ENCODE measurements at places on chromosomes 3 and 15. TPM values are rescaled to one million over a fixed set of nuclear protein-coding genes. Genes with fewer than 3 reads are reported as not detected.

The NSMCE3 gene
- 9.0 TPM for total RNA-seq

The MYLK gene
- 15.4 TPM for total RNA-seq

The SLC2A2 gene
- total RNA-seq = 0.03 TPM

The SEMA3B gene
- total RNA-seq = 13.4 TPM

The ALG1L2 gene
- total RNA-seq = not detected

The ITIH3 gene
- total RNA-seq = not detected

The DUOX1 gene
- not detected for total RNA-seq

The IMPDH2 gene
- 304 TPM for total RNA-seq

The CEP70 gene
- 2.9 TPM for total RNA-seq

The LRRC15 gene
- 0.07 TPM for total RNA-seq

The QRICH1 gene
- total RNA-seq = 69.4 TPM

The FGF7 gene
- total RNA-seq = 7.1 TPM

The STAC gene
- total RNA-seq = 5.6 TPM

The SCN11A gene
- total RNA-seq = not detected

The SMAD6 gene
- 34.3 TPM for total RNA-seq

The TLR9 gene
- total RNA-seq = not detected

The STIMATE gene
- 4.2 TPM for total RNA-seq

The TYRO3 gene
- total RNA-seq = 12.2 TPM

The TPRG1 gene
- 0.16 TPM for total RNA-seq

The SENP7 gene
- total RNA-seq = 2.8 TPM

The USP3 gene
- 36.6 TPM for total RNA-seq

The OR5H6 gene
- total RNA-seq = not detected

The AGTR1 gene
- total RNA-seq = not detected

The TBC1D23 gene
- total RNA-seq = 39.4 TPM

The FANCD2OS gene
- not detected for total RNA-seq

The WDR93 gene
- total RNA-seq = not detected

The CD80 gene
- not detected for total RNA-seq

The DNAJA4 gene
- total RNA-seq = not detected

The BCL2A1 gene
- total RNA-seq = not detected

The DNASE1L3 gene
- not detected for total RNA-seq

The ERICH6 gene
- total RNA-seq = not detected

The HRH1 gene
- 5.5 TPM for total RNA-seq
